ENCODE measurements at places on chromosomes 12 and 14.

GRCh38 chr12:113700943-113701342, 229.3 kb upstream of the LHX5 start:
- no peak for DNase-seq

DNA sequence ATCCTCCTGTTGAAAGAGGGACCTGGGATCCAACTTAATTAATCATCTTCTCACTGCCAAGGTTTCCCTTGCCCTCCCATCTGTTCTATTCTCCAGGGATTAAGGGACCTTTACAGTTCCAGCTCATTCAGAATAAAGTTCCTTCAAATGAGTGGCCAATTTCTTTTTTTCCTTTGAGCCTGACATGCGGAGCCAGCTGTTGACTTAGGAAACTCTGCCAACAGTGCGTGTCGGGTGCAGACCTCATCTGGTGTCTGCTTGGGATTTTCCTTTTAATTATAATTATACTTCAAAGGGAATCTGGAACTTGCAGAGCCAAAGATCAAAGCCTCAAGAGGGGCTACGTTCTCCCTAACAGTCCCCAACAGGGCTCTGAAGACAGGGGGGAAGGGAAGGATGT, 64.8 kb downstream of the CCDC60 start:
- no peak for DNase-seq

GRCh38 chr12:53983950-53984572, 885 bp upstream of the HOXC10 start:
- no peak for DNase-seq

- no peak for DNase-seq
These were observed 1005.9 kb upstream of the ATXN7L3B start for GRCh38 chr12:73531752-73532151.
